ENCODE measurements at places on chromosomes 3 and 15.

DNA sequence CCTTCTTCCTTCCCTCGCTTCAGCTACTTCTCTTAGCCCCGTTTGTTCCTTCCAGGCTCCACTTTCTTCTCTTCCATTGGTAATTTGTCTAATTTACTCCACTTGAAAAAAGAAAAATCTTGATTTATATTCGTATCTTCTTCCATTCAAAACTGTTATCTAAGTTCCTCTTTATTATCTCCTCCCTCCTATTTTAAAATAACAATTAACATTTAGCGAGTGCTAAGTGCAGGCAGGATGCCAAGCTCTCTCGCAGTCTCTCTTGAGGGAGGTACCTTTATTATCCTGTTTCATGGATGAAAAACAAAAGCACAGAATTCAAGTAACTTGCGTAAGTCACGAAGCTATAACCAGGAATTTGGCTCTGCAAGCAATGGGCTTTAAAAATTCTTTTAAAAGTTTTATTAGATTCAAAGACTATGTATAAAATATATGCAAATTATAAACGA is 418.9 kb upstream of the NAALADL2 start:
- no peak for DNase-seq

DNA sequence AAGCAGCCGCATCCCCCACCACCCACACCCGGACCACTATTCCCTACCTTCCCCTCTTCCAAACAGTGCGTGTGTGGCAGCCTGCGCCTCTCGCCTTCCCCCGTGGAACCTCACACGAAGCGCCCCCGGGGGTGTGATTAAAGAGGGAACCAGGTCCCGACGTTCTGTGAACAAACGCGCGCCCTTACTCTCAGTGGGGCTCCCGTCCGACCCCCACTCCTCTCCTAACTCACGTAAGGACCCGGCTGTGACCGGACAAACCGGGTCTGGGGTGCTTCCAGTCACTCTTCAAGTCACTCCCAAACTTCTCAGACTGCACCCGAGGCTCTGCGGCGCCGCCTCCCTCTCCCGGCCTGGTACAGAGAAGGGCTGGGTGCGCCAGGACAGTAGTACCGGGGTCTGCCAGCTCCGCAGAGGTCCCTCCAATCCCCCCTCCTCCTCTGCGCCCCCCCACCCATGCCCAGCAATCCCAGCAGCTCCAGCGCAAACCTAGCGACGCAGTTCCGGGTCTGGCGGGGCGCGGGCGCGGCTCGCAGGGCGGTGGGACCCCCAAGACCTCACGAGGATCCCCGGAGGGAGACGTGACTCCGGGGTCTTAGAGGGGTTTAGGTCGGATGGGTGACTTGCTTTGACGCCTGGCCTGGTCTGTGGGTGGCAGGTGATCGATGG is 574 bp downstream of the DUOXA1 start:
- no peak for DNase-seq

DNA sequence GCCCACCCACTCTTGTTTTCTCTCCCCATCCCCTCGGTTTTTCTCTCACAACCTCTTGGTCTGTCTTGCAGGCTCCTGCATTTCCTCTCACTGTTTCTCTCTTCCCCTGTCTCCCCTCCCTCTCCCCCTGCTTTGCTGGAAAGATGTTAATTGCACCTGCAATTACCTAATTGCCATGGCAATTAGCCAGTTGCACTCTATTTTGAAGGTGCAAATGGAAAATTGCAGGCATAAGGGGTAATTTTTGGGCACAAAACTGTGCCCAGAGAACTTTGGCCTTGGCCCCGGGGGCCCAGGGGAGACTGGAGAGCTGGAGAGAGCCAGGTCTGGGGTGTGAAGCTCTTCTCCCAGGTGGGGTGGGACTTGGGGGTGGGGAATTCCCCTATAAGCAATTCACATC is 164.5 kb upstream of the TLE3 start:
- DNase-seq: no peak

DNA sequence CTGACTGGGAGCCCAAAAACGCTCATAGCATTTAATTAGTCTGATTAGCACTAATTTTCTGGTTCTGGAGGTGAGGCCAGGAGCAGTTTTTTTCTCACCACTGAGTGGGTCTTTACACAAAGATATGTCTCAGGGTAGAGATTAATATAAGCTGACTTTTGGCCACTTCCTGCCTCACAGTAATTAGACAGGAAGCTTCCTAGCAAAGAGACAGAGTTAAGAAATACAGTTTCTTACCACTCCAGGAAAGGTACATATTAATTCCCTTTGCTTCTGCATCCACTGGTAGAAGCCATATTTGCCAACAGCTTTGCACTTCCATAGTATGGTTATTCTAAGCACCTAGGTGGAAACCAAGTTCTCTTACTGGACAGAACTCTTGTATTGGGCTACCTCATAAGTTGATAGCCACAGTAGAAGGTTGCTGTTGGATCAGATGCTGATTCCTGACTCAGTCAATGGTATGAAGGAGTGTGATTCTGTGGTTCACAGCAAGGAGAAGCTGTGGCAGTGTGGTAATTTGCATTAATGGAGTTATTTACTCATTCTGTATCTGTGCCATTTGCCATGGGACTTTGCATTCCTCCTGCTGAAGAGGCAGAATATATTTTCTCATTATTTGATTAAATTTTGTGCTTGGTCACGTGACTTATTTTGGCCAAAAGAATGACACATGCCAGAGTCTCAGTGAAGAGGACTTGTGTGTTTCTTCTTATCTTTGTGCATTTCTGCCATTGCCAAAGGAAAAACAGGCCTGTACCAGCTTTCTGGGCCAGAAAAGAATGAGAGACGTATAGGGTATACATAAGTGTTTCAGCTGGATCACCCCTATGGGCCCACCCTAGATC is 17.5 kb upstream of the ZBTB20 start:
- no peak for DNase-seq

DNA sequence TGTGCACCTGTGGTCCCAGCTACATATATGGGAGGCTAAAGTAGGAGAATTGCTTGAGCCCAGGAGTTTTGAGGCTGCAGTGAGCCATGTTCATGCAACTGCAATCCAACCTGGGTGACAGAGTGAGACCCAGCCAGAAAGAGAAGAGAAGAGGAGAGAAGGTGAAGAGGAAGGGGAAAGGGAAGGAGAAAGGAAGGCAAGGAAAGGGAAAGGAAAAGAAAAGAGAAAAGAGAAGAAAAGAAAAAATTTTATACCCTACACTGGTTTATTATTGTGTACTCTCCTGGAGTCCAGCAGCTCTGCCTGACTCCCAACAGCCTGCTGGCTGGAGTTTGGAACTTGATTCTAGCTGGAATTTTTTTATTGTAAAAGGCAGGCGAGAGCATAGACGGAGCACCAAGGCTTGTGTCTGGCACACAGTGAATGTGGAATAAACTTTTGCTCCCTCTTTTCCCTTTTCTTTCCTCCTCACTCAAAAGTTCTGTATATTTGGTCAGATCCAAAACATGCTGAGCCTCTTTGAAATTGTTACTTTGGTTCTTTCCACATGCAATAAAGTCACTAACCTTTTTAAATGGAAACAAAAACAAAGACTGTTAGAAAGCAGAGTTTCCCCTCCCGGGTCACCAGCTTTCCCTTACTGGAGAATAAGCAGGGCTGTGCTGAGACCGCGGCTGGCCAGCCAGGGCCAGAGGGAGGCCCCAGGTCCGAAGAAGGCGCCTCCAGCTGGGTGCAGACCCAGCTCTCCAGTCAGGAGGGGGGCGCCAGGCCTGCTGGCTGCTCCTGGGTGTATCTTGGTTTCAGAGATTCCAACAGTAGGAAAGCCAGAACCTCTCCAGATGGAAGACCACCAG is 9.9 kb downstream of the THSD4 start:
- no peak for DNase-seq

GRCh38 chr3:188937389-188937788 is 234.4 kb upstream of the TPRG1 start:
- peak; percentile 25 for DNase-seq

DNA sequence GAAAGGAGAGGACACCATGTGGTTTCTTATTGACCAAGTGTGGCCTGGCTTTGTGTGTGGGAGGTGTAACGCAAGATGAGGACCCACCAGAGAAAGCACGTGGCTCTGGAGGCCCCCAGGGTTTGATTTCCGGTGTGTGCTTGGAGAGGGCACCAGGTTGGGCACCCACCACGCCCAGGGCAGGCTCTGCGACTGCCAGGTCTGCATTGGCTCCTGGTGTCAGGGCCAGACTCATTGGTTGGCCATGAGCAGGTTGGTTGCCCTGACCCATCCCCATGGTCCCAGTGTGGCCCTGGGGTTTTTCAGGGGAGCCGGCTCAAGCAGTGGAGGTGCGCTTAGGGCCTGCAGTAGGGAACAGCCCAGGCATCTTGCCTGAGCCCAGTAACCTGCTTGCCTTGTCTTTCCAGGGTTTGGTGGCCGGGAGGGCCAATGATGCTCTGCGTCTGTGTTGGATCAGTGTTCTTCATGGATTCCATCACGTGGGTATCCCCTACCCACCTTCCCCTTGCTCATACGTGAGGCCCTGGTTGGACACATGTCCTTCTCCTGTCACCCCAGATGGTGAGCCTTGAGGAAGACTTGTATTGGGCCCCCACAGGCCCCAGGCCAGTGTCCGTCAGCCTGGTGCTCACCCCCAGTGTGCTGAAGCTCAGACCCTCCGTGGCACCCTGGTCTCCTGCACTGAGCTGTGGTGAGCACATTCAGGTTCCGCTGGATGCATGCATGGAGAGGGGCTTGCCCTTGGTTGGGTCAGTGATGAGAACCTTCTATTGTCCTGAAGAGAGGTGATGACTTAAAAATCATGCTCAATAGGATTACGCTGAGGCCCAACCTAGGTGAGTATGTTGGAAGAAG is 193.9 kb downstream of the UBE3A start:
- no peak for DNase-seq

All from iPS-NIHi11 (cell line).